ENCODE measurements at places on chromosomes 5 and 9.

GRCh38 chr5:143182901-143183820 is 220.3 kb downstream of the NR3C1 start:
- DNase-seq = peak; percentile 72

DNA sequence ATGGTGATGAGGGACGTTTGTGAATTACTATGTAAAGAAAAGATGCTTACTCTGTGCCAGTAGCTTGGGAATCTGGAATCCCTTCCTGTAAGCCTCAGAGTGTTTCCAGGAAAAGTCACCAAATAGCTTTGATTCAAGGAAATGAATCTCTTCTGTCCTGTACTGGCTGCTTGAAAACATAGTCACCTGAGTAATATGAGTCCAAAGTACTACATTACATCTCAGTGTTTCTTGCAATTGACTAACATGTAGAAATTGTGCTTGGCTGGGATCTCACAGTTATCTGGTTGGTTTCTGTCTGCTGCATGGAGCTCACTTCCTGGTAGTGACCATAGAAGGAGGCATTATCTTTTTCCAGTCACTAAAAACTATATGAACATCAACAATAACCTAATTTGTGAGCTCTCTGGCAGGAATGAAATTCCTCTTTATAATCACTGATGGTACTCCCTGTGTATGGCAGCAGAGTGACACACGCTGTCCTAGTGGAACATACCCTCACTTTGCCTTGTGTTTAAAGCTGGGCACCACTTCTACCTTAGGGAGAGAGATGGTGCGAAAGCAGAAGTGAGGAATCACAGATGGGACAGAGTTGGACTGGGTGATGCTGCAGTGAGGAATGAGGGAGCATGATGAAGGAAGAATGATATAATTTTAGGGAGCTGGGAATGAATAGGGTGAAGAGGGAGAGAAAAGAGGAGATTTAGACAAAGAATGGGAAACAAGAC is 568.5 kb downstream of the RAB3C start:
- no peak for DNase-seq

GRCh38 chr5:38845526-38846378 is at the start of gene OSMR:
OSMR (plus strand) TSS chr5:38846012; CDS start chr5:38869045, 23,033 bp downstream.
- peak; percentile 98 for DNase-seq

- no peak for DNase-seq
Measured at GRCh38 chr5:105501315-105501714, 1938.7 kb upstream of the NUDT12 start.

DNA sequence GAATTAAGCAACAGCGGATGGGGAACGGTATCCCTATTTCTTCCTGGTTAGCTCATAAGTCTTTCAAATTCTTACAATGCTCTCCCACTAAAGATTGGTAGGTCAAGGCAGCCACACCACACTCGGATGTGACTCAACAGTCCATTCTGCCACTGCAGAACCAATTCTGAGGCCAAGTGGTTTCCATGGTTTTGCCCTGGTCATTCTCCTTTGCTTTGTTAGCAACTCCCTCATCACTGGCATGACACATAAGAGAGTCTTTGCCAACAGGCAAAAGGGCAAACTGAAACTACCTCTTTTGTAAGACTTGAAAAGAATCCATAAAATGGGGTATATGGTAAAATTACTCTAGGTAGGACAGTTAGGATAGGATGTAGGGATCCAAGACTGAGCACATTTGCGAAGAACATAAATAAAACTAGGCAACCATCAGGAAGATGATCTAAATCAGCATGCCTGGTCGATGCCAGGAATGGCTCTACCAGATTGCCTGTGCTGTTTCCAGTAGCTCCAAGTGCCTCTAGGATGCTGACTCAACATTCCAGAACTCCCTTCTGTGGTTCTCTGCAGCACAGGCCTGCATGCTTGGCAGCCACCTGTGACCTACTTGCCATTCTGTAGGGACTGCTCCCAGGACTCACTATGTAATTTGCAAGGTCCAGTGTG is 105.4 kb downstream of the DCP2 start:
- peak; percentile 34 for DNase-seq

GRCh38 chr5:168867241-168867640 is 288.1 kb upstream of the PANK3 start:
- no peak for DNase-seq

DNA sequence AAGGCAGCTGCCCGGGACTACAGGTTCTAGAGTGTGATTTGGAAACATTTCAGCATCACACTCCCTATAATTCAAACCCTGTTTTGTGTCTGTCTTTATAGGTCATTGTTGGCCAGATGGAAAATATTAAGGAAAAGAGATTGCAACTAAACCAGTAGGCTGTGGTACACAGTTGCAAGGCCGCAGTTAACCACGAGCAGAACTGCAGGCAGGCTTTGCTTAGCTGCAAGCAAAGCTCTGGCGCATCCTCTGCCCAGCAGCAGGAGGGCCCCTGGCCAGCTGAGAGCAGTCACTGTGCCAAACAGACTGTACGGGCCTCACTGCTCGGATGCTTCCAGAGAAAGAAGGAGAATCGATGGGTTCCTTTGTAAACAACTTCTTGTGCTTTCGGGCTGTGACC is 204.5 kb downstream of the DENND1A start:
- no peak for DNase-seq

- DNase-seq = no peak
Measured at GRCh38 chr5:155167736-155168135, 154.2 kb downstream of the KIF4B start.

DNA sequence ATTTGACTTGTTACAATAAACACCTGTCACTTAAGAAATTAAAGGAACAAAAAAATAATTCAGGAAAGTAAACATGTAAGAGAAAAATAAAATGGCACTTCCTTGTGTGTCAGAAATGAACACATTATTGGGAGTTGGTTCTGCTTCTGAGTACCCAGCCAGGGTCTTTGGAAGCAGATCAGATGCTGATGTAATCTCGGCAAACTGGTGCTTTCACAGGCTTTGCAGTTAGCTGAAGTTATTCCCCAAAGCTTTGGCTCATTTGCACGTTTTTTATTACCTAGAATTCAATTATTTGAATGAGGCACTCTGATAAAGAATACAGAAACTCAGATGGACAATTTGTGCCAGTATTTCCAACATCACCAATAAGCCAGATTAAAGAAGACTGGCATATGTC is 10.9 kb downstream of the CDH18 start:
- DNase-seq = no peak

DNA sequence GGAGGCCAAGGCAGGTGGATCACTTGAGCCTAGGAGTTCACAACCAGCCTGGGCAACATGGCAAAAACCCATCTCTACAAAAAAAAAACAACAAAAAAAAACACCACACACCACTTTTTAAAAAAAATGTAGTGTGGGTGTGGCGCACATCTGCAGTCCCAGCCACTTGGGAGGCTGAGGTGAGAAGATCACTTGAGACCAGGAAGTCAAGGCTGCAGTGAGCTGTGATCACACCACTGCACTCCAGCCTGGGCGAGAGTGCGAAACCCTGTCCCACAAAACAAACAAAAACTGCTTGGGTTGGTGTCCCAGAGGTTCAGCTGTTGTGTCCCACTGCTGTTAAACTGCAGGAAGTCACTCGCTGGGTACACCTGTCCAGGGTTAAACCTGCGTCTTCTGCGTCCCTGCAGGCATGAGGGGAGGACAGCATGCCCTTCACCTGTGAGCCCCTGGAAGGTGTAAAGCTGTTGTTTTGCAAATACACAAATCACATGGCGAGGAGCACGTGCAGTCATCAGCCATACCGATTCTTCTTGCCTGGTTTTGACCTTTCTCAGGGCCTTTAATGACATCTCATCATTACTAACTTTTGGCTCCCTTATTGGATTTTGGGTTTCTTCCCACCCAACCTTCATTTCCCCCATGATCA is 29.3 kb upstream of the CLPTM1L start:
- no peak for DNase-seq

DNA sequence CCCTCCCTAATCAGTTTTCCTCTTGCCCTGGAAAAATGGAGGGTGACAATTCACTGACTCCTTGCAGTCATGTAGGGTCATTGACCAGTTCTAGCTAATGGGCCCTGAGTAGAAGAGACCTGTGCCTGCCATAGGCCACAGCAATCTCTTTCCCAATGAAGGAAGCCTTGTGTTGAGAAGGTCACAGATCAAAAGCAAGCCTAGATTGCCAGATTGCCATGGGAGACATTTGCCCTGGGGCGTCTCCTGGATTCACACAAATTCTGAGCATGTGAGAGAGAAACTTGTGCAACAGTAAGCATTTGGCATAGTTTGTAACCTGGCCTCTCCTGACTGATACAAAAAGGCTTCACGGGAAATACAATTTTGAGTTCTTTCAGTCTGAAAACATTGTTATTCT is 148.0 kb downstream of the NUDT12 start:
- no peak for DNase-seq

DNA sequence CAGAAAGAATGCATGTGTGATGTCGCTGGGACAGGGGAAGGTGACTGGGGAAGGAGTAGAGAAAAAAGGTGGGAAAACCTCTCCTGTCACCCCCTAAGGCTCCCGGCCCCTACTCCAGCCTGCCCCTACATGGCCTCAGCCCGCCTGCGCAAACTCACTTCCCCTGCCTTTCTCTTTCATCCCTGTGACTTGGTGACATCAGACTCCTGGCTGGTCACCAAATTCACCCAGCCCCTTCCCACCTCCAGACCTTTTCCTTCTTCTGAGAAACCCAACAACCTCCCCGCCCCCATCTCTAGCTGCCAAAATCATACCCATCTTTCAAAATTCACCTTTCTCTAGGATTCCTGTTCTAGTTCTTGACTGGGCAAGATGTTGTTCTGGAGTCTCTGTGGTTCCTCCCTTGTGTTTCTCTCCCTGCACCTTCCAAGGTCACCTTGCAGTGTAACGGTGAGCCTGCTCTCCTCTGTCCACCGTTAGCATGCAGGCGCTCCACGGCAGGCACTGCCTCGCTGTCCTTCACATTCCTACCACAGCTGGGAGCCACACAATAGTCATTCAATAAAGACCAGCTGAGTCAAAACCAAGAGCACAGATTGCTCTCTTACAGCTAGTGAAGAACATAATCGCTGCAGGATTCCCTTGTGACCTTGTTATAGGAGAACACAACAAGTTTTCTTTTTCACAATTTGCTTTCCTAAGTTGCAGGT is 134.5 kb downstream of the FANCC start:
- DNase-seq = no peak

- no peak for DNase-seq
Measured at GRCh38 chr5:154945695-154946301, 4.9 kb downstream of the MRPL22 start.

- no peak for DNase-seq
Measured at GRCh38 chr5:62457071-62457470, 44.5 kb downstream of the IPO11 start.

DNA sequence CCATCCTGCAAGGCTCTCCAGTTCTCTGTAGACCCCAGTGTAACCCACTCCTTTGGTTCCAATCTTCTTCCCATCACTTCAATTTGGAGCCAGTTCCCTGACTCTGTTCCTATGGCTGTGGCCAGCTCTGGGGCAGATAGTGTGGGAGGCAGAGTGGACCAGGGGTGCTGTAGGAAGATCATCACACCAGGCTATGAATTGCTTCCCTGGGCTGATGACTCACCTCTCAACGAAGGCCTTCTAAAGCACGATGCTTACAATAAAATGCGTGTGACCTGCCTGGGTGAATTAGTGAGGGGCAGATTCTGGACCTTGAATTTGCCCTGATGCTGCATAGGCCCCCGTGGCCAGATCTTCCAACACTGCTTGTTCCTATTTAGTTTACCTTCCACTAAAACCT is 289.7 kb downstream of the FBXL7 start:
- DNase-seq = no peak

DNA sequence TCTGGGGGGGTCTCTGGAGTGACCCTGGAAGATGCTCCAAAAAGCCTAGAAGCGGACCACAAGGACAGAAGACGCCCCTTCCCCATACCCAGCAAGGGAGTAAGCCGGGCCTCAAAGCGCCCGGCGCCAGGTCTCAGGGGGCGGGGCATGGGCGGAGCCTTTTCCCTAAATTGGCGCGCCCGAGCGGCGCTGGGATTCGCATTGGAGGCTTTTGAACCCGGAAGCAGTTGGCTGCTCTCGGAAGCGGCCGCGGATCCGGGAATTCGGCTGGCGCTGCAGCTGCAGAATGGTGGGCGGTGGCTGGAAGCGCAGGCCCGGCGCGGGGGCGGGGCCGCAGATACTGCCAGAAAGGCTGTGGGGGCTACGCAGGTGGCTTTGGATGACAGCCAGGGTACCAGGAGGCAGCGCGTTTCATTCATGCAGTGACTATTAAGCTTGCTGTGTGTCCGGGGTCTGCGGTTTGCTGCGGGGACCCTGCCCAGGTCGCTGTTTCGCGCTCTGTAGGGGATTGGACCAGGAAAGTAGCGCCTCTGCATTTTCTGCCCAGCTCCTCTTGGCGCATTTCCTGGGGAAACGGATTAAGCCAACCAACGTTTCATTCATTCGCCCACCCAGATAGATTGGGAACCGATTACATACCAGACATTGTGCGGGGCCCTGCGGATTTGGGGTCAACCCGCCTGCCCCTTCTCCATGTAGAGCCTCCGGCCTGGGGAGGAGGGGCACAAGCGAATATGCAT is 83.0 kb upstream of the FREM1 start:
- DNase-seq = peak; percentile 76

DNA sequence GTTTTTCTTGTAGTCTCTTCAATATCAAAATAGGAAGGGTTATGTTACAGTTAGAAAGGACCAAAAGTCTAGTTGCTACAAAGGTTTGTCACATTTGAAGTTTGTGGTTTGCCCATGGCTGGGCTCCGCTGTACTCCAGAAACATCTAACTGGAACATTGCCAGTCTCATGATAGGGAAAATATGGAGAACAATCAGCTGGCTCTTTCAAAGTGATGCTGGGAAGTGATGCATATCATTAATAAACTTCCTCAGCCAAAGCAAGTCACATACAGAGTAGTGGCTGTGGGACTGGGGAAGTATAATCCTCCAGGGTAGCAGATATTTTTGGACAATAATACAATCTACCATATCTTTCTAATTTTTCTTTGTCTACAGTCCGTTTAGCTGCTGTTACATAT is 8.8 kb downstream of the BTF3 start:
- DNase-seq = no peak

- no peak for DNase-seq
Measured at GRCh38 chr5:67361932-67362729, 165.5 kb upstream of the CD180 start.

DNA sequence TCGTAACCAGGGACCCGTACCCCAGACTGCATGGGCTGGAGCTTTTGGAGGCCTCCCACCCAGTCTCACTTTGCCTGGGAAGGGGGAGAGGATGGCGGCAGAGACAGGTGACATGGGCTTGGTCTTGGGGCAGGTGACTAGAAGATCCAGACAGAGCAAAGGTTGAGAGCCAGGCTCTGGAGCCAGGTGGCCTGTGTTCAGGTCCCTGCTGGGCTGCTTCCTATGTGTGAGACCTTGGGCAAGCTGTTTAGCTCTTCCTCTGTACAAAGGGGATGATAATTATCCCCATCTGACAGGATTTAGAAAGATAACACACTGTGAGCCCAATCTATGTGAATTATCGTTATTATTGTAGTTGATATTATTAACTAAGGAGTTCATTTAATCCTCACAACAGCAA is 16.1 kb upstream of the NDST1 start:
- no peak for DNase-seq

- peak; percentile 80 for DNase-seq
Measured at GRCh38 chr9:38700695-38701094, 19.2 kb downstream of the FAM240B start.

GRCh38 chr9:70988551-70988950 is 132.9 kb downstream of the TRPM3 start:
- no peak for DNase-seq

GRCh38 chr5:66438087-66438486 is 158.1 kb upstream of the MAST4 start:
- no peak for DNase-seq

GRCh38 chr5:110377943-110378342 is 348.5 kb downstream of the TMEM232 start:
- DNase-seq = no peak

GRCh38 chr5:158530115-158530514 is 569.6 kb downstream of the EBF1 start:
- no peak for DNase-seq

GRCh38 chr9:114382699-114383520 is 4.9 kb downstream of the AKNA start:
- no peak for DNase-seq
